ENCODE measurements at places on chromosomes 4 and X.
A peak's percentile ranks its signal among the peaks of the same experiment; 100 is the strongest.

- DNase-seq, result peak; percentile 19
Observed at GRCh38 chrX:147846676-147847075, 65.0 kb upstream of the FMR1 start.

- DNase-seq, result peak; percentile 76
Observed at GRCh38 chr4:25180524-25181131, 20.4 kb upstream of the SEPSECS start.

DNA sequence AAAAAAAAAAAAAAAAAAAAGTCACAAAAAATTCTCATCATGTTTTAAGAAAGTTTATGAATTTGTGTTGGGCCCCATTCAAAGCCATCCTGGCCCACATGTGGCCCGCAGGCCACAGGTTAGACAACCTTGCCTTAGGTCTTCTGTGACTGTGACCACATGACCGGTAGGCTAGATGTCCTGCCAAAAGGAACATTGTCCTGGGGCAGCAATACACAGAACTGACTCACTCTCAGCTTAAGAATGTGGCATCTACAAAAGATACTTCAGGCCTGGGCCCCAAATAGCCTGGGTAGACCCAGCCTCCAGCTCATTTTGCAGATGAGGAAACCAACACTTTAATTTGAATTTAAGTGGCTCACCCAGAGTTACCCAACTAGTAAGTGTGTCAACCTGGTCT, 10.0 kb downstream of the AWAT2 start:
- DNase-seq, result no peak

DNA sequence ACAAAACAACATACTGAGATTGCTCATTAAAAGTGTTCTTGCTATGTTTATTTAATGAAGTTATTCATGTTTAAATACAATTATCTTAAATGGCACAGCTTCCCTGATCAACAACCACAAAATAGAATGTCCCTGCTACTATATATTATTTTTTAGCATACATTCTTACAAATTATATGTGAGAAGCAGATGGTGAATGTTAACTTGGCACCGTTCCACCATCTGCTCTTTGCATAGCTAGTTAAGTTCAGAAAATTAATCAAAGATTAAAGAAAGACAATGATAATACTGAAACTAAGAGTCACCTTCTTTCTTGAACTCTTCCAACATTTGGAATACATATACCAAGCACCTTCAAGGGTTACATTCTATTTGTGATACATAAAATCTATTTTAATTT, 94.2 kb downstream of the PPP3CA start:
- no peak for DNase-seq

DNA sequence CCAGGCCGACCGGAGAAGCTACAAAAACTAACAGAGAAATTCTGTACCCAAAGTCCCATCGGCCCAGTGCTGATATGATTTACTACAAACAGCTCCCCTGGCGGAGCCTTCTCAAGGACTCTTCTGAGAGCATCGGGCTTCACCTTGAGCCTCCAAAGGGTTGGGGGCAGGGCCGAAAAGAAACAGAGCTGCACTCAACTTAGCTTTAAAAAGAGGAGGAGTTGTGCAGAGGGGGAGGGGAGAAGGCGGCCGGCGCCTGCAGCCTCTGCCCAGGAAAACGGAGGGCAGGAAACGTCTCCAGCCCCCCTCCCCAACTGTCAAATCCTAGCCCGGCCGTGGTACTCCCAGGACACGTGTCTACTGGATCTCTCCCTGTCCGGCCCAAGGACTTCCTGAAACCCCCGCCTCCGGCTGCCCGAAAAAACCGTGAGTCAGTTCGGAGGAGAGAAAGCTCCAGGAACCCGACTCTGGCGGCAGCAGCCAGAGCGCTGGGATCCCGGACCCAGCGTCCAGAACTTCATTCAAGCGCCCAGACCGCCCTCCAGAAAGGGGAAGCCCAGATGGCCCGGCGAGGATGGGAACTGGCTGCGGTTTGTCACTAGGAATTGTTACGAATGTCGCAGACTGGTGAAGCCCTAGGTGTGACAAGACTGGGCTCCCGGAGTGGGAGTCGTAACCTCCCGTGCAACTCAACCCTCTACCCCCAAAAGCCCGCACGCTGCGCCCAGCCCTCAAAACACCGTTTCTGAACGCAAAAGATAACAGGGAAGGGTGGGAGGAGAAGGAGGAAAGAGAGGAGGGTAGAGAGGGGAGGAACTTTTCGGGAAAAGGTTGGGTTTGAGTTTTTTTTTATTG, 973 bp downstream of the ADAMTS3 start:
- peak; percentile 93 for DNase-seq

GRCh38 chr4:74751247-74751646, 43.1 kb downstream of the BTC start:
- no peak for DNase-seq

- no peak for DNase-seq
Observed at GRCh38 chr4:24007860-24008261, 118.0 kb upstream of the PPARGC1A start.

DNA sequence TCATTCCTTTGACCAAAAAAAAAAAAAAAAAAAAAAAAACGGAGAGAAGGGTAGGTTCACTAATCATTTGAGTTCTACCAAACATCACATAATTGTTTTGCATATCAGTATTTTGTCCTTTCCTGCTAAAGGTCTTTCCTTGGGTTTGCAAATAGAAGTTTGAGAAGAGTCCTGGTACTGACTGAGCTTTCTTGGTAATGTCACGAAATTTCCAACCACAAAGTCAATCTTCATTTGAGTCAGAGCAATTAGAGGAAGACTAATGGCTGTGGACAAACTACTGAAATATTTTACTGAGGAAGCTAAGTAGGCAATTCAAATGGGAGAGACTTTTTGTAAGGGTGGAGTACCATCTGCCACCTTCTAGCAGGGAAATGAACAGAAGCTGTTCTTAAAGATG, 21.7 kb upstream of the CD40LG start:
- no peak for DNase-seq

DNA sequence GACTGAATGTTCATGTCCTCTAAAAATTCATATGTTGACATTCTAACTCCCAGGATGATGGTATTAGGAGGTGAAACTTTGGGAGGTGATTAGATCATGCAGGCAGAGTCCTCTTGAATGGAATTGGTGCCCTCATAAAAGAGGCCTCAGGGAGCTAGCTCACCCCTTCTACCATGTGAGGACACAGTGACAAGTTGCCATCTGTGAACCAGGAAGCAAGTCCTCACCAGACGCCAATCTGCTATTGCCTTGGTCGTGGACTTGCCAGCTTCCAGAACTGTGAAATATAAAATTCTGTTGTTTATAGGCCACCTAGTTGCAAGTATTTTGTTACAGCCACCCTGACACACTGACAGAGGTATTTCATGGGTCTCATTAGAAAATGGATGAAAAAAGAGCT, 28.5 kb upstream of the LONRF3 start:
- no peak for DNase-seq

DNA sequence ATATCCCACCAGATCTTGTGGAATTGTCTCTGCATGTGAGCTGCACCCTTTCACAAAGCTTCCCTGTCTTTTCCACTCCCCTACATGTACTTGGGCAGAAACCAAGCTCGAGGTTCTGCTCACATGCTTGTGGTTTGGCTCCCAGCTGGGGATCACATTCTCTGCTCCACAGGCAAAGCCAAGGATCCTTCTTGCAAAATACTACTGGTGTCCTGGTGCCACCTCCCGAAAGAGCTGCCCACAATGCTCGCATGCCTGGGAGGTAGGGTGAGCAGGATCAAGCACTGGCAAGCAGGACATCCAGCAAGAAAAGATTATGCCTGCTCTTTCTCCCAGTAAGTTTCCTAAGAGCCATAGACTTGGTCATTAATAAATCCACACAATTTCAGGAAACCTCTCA, 45.1 kb upstream of the PPARGC1A start:
- no peak for DNase-seq

- no peak for DNase-seq
Observed at GRCh38 chrX:16828124-16828908, 41.8 kb downstream of the RBBP7 start.

GRCh38 chr4:67320645-67321044, 224.7 kb downstream of the CENPC start:
- no peak for DNase-seq

GRCh38 chr4:70559211-70559830, 32.7 kb upstream of the AMBN start:
- DNase-seq, result peak; percentile 66

- no peak for DNase-seq
Observed at GRCh38 chrX:5730556-5730955, 498.1 kb downstream of the NLGN4X start.

- no peak for DNase-seq
Observed at GRCh38 chr4:105541420-105541819, 11.0 kb upstream of the ARHGEF38 start.

DNA sequence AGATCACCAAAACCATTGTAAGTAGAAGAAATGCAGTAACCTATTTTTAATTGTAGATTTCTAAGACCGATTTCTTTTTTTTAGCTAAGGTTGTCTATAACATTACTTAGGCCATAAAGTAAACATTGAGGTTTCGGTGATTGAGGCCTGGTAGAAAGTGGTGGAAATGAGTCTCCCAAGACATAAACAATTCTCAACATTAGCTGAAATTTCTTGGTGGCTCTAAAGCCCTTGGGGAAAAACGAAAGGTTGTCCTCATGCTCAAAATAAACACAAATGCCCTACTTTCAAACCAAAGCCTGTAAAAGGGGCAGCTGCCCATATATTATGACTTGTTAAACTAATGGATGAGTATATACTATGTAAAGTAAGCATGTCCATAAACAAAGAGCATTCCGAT, 98.8 kb downstream of the SCFD2 start:
- no peak for DNase-seq

DNA sequence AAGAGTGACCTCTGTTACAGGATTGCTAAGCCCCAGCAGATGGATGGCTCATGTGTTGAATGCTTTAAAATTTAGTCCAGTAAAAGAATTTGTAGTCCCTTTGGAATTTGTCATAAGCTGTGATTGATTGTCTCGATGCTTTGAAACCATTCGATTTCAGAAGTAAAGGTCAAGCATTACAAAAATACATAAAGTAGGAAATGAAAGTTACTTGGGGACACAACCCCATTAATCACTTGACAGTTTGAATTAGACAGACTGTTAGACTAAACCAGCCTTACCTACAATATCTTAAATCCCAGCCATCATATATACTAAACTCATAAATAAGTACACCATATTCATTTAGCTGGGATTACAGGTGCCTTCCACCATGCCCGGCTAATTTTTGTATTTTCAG, 6.6 kb downstream of the REST start:
- no peak for DNase-seq

DNA sequence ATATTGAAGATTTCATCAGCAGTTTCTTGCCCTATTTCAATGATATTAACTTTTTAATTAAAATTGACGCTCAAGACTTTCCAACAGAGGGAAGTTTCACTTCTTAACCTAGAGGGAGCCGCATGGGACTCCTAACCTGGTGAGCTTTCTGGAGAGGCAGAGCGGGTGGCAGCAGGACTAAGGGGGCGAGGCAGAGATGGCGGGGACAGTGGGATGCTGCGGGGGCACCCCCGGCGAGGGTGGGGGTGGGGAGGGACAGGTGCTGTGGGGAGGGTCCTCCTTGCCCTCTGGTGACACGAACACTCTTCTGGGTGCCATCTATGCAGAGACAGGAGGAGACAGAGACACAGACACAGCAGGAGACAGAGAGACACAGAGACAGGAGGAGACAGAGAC, 104.4 kb downstream of the ADRA2C start:
- no peak for DNase-seq

- DNase-seq, result no peak
Observed at GRCh38 chr4:7118013-7118832, 50.4 kb upstream of the GRPEL1 start.

- DNase-seq, result no peak
Observed at GRCh38 chr4:180558427-180558826, 1684.8 kb upstream of the TENM3 start.

- no peak for DNase-seq
Observed at GRCh38 chr4:55336138-55337034, 9.7 kb upstream of the SRD5A3 start.

DNA sequence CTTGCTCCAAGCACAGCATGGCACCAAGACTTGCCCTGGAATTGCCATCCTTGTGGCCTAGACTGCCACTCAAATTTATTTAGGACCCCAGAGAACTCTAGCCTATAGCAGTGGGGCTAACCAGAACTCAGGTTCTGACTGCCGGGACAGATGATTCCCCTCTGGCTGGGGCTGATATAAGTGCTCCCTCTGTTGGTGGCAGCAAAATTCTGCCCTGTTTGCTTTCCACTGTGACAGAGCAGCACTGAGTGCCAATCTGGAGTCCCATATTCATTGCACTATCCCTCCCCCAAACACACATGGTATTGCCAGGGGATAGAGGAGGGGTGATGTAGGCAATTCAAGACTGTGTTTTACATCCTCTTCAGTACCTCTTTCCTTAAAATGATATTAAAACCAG, 1081.9 kb downstream of the FAT4 start:
- DNase-seq, result no peak

DNA sequence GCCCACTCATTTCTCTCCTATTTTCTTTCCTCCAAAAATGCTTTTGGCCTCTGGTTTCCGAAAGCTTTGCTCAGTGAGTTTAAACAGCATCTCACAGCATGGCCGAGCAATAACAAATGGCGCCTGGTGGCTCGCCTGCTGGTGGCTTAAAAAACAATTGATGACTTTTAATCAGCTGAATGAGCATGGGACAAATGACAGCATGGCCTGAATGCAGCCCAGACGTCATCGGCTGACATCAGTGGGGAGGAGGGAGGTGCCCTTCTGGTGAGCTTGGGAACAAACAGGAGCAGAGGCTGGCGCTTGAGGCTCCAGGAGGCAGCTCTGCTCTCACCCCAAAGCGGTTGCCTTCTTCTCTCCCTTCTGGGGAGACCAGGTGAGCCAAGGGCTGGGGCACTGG, 286.4 kb downstream of the BCOR start:
- no peak for DNase-seq

GRCh38 chrX:130111220-130112154, 1.2 kb upstream of the ELF4 start:
- peak; percentile 22 for DNase-seq

GRCh38 chrX:127578395-127578794, 473.8 kb downstream of the ACTRT1 start:
- DNase-seq, result no peak

GRCh38 chr4:77209012-77209411, 52.0 kb downstream of the CCNG2 start:
- no peak for DNase-seq
